ENCODE measurements at places on chromosomes 5 and 9.

DNA sequence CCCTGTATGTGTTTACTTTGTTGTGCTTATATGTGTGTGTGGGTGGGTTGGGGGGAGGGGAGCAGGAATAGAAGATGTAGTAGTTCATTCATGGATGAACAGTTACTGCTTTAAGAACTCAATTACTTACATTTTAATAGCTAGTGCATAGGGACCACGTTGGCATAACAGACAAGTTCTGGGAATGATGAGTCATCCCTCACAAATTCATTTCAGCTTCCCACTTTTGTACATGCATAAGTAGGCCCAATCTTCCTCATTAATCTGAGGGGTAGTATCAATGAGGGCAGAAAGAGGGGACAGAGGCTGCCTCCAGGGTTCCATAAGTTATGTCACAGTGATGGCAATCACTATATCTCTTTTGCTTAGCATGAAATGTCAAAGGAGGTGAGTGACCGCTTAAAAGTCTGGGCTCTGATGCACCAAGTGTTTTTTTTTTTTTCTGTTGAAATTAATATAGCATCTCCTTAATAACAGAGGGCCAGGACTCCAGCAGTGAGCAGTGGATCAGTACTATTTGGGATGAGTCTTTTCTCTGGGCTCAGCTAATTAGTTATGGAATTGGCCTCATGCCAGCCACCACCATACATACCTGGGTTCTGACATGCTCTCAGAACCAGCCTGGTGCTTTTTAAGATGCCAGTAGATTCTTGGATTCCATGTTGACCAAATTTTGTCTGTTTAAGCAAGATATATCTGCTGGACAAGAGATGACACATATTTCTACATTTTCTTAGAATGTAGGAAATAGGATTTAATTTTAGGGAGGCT lies 37.1 kb downstream of the PRDM6 start:
- DNase-seq, result no peak

GRCh38 chr9:14433351-14434157 lies 119.6 kb upstream of the NFIB start:
- no peak for DNase-seq

DNA sequence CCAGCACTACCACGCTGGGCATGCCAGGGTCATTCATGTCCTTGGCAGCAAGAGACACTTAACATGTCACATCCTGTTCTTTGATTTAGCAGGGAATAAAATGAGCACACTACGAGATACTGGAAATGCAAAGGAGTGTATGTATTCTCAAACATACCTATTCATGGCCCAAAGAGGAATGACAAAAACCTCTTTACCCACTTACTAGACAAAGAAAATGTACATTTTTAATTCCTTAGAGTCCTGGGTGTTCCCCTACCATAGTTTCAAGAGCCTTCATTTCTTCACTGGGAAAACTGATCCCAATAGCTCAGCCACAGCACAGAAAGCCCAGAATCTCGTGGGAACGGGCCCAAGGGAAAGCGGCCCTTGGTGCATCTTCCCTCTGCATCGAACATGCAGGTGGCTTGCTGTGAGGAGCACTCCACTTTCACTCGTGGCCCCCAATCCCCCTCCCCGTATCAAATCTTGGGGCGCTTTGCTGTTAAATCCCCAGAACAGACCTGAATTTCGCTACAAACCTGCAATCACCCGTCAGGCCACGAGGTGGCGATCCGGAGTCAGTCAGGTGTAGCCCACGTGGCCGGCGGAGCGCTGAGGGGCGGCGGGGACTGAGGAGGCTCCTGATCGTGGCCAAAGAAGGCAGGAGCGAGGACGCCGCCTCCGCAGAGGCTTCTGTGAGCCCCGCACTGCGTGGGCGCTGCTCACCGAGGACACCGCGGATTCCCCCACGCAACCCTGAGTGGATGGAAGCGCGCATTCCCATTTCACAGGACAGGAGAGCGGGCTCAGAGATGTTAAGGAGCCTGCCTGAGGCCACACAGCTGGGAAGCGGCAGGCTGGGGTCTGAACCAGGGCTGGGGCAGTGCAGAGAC lies 91.4 kb downstream of the LMX1B start:
- peak; percentile 84 for DNase-seq

DNA sequence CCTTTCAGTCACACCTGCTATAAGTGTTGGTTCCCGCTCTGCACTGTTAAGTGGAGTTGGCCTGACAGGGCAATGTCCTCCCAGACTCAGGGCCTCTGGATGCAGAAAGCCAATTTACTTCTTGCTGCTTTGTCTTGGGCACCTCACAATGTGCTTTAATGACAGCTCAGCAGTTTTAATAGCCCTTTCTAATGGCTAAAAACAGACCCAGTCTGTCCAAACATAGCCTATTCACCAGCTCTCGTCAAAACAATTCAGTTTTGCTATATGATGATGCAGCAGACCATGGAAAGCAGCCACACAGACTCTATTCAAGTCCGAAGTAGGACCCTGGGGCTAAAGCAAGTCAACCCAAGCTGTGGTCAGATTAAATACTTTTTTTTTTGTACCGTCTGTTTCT lies 529.1 kb upstream of the SEMA6A start:
- DNase-seq, result peak; percentile 65

GRCh38 chr5:96752341-96753016 lies 55.3 kb downstream of the ERAP1 start:
- DNase-seq, result peak; percentile 15

GRCh38 chr9:110939047-110939446 lies 99.2 kb downstream of the LPAR1 start:
- DNase-seq, result no peak

DNA sequence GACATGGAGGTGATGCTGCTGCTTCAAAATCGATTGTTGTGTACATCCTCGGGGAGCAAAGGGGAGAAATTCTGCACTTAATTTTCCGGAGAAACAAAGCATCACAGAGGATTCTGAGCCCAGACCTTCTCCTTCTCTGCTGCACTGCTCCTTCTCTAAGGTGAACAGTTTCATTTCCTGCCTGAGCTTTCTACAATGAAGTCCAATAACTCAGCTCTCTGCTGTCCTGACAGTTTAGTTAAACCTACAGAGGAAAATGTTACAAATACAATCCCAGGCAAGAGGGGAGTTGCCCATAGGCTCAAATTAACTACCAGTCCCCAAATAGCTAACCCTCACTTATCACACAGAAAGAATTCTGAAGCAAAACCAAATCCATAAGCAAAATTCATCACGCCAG lies 206.3 kb downstream of the EFNA5 start:
- DNase-seq, result no peak

- DNase-seq, result no peak
Observed at GRCh38 chr9:12723409-12724028, 30.3 kb downstream of the TYRP1 start.

DNA sequence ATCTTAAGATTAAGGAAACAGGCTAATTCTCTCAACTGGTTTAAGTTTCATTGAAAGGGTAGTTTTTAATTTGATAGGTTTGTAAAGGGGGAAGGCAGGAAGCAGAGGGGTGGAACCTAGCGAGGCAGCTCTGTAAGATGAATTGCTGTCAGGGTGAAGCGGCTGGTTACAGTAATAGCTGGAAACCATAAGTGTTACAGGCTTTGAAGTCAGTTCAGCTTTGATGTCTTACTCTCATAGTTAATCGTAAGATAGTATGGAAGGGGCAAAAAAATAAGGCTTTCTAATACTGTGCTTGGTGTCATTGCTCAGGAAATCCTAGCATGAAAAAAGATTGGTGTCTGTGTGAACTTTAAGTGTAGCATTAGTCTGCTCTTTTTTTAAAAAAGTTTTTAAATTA lies 20.3 kb downstream of the POU5F2 start:
- DNase-seq, result no peak

- peak; percentile 75 for DNase-seq
Observed at GRCh38 chr5:1931604-1932231, 49.0 kb upstream of the IRX4 start.

- no peak for DNase-seq
Observed at GRCh38 chr9:123742009-123742767, 187.7 kb downstream of the DENND1A start.

DNA sequence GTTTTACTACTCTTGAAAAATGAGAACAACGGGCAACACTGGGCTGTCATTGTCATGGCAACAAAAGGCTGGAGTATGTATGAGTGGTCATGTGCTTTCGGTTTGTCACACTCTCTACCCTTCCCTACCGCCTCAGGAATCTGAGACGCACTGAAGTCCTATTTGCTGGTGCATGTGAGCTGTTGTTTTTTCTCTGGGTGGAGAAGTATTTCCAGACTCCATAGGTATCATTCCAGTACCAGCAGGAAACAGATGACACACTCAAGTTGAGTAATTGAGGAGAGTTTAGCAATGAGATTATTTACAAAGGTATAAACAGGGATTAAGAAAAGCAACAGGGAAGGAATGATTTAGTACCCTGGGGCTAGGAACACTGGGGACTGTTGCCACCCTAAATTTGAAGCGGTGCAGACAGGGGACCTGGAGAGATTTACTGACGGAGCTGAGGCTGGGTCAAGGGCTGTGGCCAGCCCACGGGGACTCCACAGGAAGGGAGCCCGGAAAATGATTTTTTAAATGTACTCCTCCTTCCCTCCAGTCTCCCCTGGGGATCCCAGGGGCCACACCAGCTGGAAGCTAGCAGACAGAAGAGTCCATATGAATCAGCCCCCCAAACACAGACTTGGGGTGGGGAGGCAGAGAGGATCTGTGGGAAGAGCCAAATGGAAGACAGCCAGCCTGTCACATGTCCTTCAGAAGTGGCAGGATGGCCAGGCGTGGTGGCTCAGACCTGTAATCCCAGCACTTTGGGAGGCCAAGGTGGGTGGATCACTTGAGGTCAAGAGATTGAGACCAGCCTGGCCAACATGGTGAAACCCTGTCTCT lies 13.2 kb upstream of the ZBTB43 start:
- DNase-seq, result peak; percentile 12

GRCh38 chr9:20551236-20551635 lies 71.1 kb downstream of the MLLT3 start:
- DNase-seq, result no peak

DNA sequence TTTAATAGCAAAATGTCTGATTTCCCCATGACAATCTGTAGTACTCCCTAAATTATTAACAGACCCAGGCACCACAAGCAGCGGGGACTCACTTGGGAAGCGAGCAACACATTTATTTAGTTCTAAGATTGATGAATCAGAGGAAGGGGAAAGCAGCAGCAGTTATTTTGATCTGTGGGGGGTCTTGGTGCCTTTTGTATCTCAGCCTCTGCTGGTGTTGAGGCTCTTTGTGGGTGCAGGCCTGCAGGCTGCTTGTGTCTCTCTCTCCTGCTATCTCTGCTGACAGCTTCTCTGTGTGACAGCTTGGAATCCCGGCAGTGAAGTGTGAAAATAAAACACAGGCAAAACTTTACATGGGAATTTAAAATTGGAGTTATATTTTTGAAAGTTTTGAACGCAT lies 878.2 kb upstream of the DMAC1 start:
- peak; percentile 34 for DNase-seq

GRCh38 chr5:998246-999031 lies 10.2 kb upstream of the NKD2 start:
- no peak for DNase-seq

DNA sequence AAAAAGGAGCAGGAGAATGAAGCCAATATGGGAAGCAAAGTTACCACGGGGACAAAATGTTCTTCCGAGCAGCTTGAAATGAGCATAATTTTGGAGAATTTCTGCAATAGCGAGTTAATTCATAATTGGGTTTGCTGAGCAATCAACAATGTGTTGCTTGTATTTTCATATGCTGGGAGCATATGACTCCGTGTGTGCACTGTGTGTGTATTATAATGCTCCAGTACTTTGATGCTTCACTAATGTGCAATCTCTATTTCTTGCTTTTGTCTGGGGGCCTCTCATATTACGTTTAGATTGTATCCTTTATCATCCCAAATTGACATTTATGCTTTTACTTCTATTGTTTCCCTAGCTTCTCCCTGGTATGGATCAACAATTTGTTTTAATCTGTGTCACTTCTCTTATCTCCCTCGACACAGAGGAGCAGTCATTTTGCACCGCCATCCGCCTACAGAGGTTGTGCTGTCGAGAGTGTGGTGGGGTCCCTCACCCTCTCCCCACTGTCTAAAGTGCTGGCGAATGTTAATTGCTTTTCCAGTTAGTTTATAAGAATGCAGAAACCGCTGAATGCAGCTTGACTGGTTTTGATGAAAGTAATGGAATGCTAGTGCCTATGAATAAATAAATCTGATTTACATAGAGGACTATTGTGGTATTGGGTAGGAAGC lies 372.5 kb upstream of the WWC1 start:
- no peak for DNase-seq

GRCh38 chr5:173826086-173826427 lies 62.1 kb upstream of the CPEB4 start:
- DNase-seq, result peak; percentile 14

GRCh38 chr9:127140842-127141675 lies 18.6 kb upstream of the ANGPTL2 start:
- DNase-seq, result no peak

- no peak for DNase-seq
Observed at GRCh38 chr9:101387871-101388506, 3.2 kb upstream of the BAAT start.

DNA sequence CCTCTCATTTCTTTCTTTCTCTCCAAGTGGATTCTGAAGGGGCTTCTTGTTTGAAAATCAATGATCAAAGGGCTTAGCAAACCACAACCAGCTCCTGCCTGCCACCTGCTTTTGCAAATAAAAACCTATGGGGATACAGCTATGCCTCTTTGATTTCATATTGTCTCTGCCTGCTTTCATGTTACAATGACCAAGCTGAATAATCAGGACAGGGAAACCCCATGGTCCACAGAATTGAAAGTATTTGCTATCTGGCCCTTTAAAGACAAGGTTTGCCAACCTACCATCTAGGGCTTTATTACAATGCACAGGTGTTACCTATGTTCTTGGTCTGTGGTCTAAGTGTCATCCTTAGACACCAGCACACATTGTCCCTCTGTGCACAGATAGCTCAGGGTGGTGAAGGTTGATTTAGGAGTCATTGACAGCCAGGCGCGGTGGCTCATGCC lies 28.8 kb upstream of the PLIN2 start:
- DNase-seq, result no peak

GRCh38 chr9:130230631-130231030 lies 34.9 kb upstream of the HMCN2 start:
- DNase-seq, result no peak

DNA sequence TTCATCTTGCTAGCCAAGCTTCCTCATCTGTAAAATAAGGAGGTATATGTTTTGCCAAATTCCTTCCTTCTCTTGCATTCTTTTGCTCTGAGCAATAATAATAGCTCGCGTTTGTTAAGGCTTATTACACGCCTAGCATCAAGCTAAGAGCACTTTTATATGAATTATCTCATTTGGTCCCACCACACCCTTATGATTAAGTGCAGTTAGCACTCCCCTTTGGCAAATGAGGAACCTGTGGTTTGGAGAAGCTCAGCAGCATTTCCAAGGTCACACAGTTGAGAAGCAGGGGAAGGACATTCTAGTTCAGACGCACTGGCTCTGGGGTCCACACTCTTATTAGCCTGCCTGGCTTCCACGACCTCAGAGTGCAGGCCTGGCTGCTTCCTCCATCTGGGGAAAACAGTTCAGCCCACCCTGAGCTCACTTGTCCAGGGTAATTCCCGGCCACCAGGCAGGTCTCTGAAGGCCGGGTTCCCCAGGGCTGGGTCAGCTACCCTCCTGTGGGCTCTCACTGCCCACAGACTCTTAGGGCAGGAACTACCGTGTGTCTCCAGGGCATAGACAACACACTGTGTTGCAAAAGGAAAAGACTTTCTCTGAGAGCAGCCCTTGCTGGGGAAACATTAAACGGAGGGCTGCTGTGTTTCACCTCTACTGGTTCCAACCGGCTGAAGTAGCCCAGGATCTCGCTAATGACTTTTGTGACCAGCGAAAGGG lies 9.9 kb upstream of the FBP1 start:
- DNase-seq, result no peak

GRCh38 chr9:14399756-14400657 lies 86.1 kb upstream of the NFIB start:
- no peak for DNase-seq

- no peak for DNase-seq
Observed at GRCh38 chr5:72126796-72127195, 19.5 kb downstream of the MAP1B start.
